ENCODE measurements at places on chromosomes 6 and 20.

DNA sequence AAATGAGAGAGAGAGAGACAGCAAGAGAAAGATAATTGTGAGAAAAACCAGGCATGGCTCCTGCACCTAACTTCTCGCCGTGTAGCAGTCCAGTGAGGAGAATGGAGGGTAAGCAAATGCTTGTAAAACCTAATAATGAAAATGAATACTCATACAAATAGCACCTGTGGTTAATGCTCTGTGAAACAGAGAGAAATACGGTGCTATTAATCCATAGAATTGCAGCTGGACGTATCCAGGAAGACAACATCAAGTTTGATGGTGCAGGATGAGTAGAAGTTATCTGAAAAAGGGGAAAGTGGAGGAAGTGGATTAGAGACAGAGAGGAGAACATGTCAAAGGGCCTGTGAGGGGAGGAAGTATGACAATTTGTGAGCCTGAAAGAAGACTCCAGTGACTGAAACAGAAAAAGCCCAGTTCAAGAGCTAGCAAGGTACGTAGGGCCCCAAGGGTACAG lies 89.4 kb upstream of the PAK5 start:
- DNase-seq: no peak

GRCh38 chr6:134806180-134806798 lies 143.6 kb downstream of the ALDH8A1 start:
- DNase-seq: no peak

GRCh38 chr20:20395903-20396568 lies 28.1 kb downstream of the INSM1 start:
- DNase-seq: no peak

DNA sequence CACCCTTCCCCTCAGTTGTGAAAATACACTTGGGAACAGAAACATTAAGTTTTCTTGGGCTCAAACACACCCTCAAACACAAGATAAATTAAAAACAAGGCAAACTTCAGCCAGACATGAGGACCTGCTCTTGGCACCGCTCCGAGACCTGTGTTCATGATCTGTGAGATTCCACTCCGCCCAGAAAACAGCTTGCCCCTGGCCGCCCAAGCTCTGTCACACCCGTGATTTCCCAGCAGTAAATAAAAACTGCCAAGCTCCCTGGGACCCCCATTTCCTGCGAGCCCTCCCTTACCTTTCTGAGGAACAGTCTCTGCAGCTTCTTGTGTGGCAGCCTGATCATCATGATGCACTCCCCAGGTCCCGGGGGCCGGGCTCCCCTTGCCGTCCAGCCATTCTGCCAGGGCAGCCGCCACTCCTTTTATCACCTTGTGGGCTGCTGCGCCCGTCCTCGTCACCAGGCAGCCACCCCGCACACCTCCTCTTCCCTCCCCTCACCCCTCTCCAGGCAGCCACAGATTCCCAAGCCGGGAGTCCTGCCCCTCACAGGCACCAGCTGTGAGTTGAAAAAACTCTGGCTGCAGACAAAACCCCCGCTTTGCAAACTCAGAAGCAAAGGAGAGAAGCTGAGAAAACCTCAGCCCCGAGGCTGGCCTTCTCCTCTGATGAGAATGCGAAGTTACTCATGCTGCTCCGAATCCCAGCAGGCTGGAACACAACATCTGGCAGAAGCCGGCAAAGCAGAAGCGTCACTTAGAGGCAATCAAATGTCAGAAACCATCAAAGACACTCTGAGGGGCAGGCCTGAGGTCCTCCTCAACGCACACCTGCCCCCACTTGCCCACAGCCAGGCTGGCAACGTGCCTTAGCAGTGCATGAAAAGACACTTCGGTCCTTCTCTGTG lies 130.4 kb upstream of the RPS6KA2 start:
- peak; percentile 31 for DNase-seq

Data from right hindlimb (tissue), 1 donor.